CD4-positive, alpha-beta T cell treated with Interleukin-1 beta for 1 hour (primary cell): ENCODE measurements at places on chromosomes 11 and 22.
A peak's percentile ranks its signal among the peaks of the same experiment; 100 is the strongest.

DNA sequence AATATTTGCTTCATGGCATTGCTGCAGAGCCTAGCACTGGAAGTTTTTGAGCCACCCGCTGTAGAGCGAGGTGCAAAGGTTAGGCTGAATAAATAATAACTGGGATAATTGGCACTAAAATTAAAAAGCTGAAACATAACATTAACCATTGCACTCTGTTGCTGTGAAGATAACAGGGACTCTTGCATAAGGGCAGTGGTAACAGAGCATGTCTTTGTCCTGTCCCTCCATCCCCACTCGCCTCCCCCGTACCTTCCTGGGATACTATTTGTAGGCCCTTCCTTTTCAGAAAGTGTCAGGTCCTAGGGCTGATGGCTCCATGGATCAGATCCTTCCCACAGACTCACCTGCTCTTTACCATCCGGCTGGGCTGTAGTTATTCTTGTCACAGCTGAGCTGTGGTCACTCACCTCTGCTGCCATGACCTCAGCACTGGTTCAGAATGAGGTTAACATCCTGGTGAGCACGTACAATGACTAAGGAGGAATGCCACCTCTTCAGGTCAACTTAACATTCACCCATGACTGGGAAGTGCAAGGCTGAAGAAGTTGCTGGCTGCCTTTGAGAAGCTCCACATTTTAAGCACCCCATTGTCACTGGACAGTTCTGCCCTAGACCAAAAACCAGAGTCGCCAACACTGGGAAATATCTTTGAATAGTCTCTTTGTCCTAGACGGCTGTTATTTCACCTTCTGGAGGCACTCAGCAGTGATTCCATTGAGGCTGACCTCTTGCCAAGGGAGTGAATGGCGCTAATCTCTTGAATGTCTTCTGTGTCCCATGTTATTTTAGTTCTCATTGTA lies 103.2 kb upstream of the KIRREL3 start:
- DNase-seq, result no peak

- no peak for DNase-seq
Observed at GRCh38 chr11:12402025-12402424, 24.7 kb downstream of the PARVA start.

GRCh38 chr11:100942016-100942415 lies 187.6 kb downstream of the PGR start:
- no peak for DNase-seq

- DNase-seq, result peak; percentile 9
Observed at GRCh38 chr22:27252282-27253049, 549.1 kb downstream of the MN1 start.

DNA sequence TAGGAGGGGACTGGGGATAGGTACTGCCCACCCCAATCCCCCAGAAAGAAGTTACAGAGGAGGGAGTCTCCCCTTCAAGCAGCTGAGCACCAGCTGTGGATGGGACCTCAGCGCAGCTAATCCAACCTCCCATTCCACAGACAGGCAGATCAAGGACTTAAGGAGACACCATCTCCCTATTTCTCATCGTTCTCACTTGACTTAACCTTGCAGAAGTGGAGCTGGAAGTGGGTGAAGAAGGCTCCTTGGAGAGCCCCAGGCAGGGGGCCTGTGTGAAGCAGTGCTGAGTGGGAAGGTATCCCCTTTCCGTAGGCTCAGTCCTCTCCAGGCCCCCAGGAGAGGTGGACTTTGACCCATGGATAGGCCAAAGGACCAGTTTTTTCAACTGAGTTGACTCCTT lies 27.3 kb downstream of the USP35 start:
- no peak for DNase-seq

DNA sequence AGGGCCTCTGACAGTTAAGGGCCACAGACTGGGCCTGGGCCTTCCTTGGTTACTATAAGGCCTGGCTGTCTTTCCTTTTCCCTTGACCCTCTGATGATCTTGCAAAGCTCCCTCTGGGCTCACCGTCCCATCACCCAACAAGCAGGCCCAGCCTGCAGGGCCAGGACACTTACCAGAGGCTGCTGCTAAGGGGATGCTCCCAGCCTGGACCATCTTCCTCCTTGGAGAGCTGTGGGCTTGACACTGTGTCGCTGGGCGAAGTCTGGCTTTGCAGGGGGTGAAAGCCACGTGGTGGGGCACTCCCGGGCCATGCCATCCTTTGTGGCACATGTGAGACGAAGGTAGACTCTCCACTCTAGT lies 3.9 kb downstream of the C11orf24 start:
- DNase-seq, result no peak

DNA sequence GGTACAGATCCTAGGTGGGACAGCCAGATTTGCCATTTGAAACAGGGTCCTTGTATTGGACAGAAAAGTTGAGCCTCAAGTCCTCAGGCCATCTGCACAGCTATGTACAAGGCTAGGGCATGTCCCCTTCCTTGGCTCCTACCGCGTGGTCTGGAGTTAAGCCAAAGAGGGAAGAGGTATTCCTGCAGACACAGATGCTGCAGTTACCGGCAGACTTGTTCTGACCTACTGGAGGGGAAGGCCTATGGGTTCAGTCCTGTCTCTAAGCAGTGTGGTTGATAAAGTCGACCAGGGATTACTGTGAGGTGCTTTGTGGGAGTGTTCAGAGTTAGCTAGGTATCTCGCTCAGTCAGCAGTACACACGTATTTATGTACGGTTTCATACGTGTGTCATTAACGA lies 180.6 kb downstream of the ADAMTS15 start:
- no peak for DNase-seq

- no peak for DNase-seq
Observed at GRCh38 chr11:31337806-31338205, 31.7 kb downstream of the DCDC1 start.

GRCh38 chr11:66334605-66335442 lies 1.4 kb downstream of the RIN1 start:
- peak; percentile 27 for DNase-seq

- no peak for DNase-seq
Observed at GRCh38 chr11:131851964-131852755, 481.7 kb downstream of the NTM start.

GRCh38 chr11:1936781-1937615 lies 10.1 kb upstream of the MRPL23 start:
- no peak for DNase-seq

DNA sequence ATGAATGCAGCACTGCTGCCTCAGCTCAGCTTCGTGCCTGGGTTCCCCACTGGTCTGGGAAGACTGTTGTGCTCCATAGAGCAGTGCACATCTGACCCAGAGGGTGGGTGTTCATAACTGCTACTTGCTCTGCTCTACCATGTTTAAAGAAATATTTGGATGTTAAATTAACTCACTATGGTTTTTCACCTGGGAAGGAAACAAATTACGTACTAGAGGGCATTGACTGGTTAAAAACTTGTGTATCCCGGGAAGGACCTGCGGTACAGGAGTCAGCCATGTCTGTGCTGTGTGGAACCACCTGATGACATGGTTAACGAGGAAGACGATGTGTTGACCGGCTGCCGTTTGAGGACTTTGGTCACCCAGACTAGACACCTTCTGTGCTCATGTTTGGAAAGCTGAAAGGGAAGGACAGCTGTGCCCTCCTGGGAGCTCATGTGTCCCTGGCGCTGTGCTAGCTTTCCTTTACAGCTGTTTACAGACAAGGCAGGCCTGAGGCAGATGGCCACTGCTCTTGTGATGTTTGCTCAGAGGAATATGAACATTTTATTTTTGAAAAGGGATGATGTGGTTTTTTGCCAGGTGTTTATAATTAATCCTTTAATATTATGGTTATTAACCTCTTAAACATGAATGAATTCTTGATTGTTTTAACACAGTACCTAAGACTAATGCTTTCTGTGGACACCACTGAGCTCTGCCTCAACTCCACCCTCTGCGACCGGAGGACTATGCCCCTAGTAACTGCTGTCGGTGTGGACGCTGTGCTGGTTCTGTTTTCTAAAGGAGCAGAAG lies 14.3 kb upstream of the AIFM3 start:
- no peak for DNase-seq

GRCh38 chr11:122714484-122714883 lies 59.0 kb downstream of the UBASH3B start:
- DNase-seq, result no peak

- no peak for DNase-seq
Observed at GRCh38 chr11:44167046-44167445, 71.6 kb downstream of the EXT2 start.

DNA sequence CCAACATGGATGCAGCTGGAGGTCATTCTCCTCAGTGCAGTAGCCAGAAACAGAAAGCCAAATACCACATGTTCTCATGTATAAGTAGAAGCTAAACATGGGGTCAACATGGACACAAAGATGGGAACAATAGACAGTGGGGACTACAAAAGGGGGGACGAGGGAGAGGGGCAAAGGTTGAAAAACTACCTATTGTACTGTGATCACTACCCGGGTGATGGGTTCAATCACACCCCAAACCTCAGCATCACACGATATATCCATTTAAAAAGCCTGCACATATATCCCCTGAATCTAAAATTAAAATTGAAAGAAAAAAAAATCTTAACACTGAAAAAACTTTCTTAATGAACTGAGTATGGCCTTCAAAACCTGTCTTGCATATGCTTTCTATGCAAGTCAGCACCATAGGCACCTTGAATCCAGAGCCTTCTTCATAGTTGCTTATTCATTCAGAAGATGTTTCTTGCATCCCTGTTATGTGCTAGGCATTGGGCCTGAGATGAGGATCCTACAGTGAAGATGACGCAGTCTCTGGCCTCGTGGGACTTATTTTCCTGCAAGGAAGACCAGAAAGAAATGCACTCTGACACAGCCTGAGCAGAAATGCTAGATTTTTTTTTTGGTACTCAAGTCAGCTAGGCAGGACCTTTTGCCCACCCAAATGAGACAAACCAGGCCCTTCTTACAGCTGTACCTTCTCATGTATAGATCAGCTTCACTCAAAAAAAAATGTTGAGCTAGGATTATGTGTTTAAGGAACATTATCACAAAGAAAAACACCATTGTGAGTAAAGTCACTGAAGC lies 21.0 kb downstream of the NNMT start:
- DNase-seq, result no peak

DNA sequence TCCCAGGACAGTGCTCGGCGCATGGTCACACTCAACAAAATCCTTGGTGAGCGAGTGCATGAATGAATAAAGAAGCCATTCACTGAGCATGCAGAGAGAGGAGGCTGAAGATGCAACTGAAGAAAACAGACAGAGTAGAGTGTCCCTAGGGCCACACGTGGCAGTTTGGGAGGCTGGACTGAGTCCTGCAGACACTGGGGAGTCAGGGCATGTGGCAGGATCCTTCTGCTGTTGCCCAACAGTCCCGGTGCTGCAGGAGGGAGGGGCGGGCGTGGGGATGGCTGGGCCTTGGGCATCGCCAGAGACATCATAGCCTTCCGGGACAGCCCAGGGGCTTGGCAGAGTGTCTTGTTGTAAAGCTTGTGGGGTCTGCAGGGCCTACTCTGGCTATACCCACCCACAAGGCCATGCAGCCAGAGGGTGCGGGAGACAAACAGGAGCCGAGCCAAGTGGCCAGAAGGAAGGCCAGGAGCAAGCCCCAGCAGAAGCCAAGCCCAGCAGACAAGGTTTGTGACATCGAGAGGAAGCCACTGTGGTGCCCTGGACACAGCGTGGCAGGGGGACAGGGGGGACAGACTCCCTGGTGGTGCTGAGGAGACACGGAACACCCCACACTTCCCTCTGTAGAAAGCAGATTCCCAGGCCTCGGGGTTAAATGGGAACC lies 26.7 kb upstream of the FBLN1 start:
- no peak for DNase-seq

- no peak for DNase-seq
Observed at GRCh38 chr11:15278128-15278527, 163.4 kb downstream of the INSC start.

GRCh38 chr22:49660321-49660720 lies 167.4 kb downstream of the BRD1 start:
- DNase-seq, result no peak

- DNase-seq, result no peak
Observed at GRCh38 chr11:121347813-121348212, 55.2 kb downstream of the SC5D start.
